ENCODE measurements at places on chromosomes 2 and 18.
A peak's percentile ranks its signal among the peaks of the same experiment; 100 is the strongest.

- DNase-seq: no peak
Observed at GRCh38 chr2:99027856-99028255, 91.8 kb upstream of the CRACDL start.

- DNase-seq: peak; percentile 68
Observed at GRCh38 chr18:77061946-77062517, 70.6 kb downstream of the MBP start.

DNA sequence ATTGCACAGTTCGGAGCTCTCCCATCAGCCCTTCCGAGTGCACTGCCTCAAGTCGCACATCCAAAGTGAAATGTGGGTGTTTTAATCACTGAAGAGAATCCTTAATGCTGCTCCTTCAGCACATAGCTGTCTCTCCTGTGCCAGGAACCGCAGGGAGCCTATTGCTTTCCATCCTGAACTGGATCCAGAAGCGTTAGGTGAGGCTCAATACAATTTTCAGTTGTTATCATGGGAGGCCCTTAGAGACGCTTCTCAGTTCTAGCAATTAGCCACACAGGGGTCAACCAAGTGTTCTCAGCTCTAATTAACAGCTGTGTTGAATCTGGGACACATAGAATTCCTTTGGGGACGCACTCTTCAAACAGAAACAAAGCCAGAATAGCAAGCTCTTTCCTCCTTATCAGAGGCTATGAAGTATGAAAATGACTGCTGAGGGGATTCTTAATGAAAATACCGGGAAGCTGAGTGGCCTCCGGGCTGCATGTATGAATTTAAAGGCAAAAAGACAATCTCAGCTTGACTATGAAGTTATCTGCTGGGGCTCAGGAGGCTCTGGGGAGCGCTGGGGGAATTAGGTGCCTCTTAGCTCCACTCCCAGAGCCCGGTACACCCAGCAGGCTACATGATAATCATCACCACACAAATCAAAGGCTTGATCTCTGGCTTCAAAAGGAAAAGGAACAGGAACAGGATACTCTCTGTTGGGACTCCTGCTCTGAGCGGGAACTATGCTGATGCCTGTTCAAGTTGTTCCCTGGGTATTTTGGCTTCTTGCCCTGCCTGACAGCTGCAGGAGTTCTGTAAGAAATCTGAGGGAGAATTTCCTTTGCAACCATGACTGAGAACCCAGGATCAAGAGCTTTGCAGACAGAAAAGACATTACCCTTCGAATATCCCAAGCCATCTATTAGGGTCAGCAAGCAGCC, 55.4 kb upstream of the NCOA1 start:
- peak; percentile 98 for DNase-seq

- DNase-seq: peak; percentile 13
Observed at GRCh38 chr2:60662781-60663180, 93.3 kb upstream of the PAPOLG start.

DNA sequence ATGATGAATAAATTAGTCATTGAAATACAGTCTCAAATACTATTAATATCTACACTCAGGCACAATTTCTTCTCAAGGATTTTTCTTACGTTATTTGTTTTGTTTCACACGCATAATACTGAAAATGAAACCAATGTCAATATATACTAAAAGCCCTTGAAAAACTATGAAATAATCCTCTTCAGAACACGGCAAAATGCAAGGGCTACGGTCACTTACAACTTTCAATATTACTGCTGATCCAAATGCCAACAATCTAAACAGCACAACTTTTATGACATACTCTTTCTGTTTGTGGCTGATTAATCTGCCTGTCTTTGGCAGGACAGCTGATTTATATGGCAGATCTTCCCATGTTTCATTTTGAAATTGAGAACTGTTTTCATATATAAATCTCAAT, 68.3 kb downstream of the LRPPRC start:
- DNase-seq: no peak

- peak; percentile 80 for DNase-seq
Observed at GRCh38 chr2:211455216-211455841, 898.9 kb downstream of the CPS1 start.

DNA sequence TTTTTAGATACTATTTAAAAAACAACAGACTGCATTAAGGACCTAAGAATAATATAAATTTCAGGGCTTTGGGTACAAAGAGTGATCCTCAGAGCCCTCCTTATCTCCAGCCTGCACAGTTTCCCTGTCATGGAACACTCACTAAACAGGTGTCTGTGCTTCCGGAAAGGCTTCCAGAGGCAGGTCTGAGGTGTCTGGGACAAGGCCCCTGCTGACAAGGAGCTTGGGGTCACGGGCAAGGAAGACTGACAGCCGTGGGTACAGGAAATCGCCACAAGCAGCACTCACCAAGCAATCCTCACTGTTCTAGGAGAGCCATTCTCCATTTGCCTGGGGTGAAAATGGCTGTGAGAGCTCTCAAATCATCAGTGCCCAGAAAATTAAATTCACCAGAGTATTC, 220.3 kb upstream of the PXDN start:
- DNase-seq: no peak

GRCh38 chr18:70280007-70280925, 8.6 kb upstream of the SOCS6 start:
- DNase-seq: no peak

DNA sequence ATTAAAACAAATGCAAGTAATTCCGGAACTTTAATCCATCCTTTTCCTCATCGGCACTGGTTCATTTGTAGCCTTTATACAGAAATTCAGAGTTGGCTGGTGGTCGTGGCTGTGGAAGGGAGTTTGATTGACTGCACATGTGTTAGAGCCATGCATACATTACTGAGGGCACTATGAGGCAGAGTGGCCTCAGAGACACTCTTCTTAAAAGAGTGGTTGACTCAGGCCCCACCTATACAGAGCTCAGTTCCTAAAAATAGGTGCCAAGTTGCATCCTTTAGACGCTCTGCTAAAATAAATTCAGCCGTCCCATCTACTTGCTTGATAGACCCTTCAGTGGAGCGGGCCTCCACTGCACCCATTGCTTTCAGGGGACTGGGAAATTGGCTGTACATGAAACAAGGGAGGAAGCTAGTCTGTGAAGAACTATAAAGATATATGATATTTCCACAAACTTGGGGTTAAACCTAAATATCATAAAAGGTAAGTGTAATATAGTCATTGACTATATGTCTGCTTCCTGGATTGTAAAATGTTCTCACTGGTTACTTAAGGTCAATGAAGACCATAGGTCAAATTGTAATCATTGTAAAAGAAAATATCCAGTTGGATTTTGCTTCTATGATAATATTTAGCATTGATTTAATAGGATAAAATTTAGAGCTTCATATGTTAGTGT, 298.9 kb downstream of the XIRP2 start:
- DNase-seq: peak; percentile 76

GRCh38 chr2:33660416-33661123, 61.5 kb upstream of the FAM98A start:
- DNase-seq: no peak

DNA sequence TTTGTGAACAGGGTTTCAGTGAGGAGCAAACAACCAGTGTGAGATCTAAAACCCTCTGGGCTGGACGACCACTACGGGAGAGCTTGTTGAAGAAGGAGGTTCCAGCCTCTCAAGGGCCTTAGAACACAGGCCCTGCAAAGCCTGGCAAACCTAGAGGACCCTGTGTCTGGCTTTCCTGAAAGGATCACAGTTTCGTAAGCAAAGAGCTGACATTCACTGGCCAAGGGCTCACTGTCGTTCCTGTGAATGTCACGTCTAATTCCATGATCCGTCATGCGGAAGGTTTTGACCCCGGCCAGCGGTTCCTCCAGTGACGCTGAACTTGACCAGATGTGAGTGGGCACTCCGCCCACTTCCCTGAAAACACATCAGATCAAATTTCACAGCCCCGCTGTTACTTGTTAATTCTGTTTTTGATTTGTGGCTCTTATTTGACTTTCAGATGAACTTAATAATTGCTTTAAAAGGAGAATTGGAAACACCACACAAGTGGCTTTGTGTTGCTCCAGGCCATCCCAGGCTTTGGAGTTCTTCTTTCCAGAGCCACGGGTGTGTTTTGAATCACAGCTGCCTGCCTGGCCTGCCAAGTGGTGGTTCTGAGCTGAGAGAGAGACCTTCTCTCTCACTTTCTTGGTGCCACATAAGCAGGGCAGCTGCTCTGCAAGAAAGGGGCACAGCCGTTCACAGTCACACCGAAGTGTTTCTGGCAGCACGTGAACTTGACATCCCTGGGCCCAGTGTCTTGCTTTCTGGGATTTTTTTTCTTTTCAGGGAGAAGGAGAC, 308.4 kb downstream of the NDUFA10 start:
- DNase-seq: peak; percentile 90

DNA sequence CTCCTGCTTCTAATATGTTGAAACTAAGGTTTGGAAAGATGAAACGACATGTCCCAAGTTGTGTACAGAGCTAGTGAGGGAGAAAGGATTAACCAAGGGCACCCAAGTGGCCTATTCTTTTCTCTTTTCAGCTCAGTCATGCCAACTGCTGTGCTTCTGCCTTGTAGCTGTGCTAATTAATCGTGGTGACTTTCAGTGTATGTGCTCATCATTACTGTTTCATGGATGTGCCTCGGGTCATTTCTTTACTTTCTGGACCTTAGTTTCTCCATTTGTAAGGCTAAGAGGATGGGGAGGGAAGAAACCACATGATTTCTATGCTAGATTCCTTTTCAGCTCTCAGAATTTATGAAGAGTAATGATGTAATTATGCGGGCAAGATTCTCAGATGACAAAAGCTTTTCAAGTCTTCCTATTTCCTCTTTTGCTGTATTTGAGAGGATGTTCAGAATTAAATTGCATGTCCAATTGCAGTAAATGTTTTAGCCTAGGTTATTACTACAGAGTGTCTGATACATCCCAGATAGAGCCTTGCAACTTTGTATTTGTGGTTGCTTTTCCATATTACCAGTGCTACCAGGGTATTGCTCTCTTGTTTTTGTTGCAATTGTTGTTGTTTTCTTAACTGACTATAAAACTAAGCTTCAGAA, 621.2 kb downstream of the CNTNAP5 start:
- no peak for DNase-seq

- DNase-seq: peak; percentile 61
Observed at GRCh38 chr2:8238521-8239230, 443.2 kb upstream of the ID2 start.

GRCh38 chr2:209905691-209906090, 96.7 kb upstream of the RPE start:
- peak; percentile 62 for DNase-seq

GRCh38 chr2:156540706-156541105, 104.5 kb downstream of the GPD2 start:
- no peak for DNase-seq

GRCh38 chr2:129758784-129759471, 220.5 kb upstream of the RAB6C start:
- peak; percentile 32 for DNase-seq

DNA sequence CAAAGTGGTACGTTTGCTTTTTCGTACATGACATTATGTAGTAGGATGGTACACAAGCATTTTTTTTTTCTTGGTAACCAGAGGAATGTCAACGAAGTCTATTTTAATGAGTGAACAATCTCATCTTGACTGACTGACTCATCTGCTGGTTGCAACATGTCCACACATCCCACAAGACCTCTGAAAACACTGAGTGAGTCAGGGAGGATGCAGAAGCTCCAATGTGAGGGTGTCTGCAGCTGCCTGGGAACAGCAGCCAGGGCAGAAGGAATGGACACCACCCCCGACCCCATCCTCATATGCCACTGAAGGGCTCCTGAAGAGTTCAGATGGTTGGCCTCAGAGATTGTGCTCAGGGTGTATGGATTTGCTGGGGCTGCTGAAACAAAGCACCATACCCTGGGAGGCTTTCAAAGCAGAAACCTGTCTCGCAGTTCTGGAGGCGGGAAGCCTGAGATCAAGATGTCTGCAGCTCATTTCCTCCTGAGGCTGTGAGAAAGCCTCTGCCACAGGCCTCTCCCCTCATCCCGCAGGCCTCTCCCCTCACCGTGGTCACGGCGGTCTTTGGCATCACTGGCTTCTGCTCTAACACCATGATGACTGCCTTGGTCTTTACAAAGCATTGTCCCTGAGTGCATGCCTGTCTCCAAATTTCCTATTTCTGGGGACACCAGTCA, 124.6 kb downstream of the LRATD1 start:
- DNase-seq: no peak

GRCh38 chr2:102294802-102295489, 16.4 kb upstream of the IL1RL1 start:
- DNase-seq: no peak

GRCh38 chr2:133576714-133577113, 8.5 kb upstream of the NCKAP5 start:
- DNase-seq: no peak

GRCh38 chr2:174485788-174486562, 854 bp downstream of the GPR155 start:
- DNase-seq: peak; percentile 66

DNA sequence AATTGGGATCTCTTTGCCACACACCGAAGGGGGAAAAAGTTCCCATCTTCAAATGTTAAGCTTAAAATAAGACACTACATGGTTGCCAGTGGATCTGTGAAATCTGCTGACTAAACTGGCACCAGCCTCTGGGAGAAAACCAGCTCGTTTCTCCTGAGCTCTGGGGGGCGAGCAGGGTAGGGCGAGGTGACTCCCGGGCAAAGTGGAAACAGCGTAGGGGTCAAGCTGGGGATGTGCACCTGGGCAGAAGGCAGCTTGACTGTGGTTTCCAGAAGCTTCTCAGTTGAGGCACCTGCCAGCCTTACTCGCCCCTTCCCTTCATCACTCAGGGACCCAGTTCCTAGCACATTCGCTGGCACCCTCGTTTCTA, 62.8 kb downstream of the SFXN5 start:
- no peak for DNase-seq

GRCh38 chr18:77160515-77160914, 27.9 kb upstream of the MBP start:
- no peak for DNase-seq

- DNase-seq: peak; percentile 57
Observed at GRCh38 chr2:27016801-27017325, 15.9 kb upstream of the TMEM214 start.

GRCh38 chr2:85188852-85189251, 55.7 kb downstream of the TCF7L1 start:
- DNase-seq: no peak

DNA sequence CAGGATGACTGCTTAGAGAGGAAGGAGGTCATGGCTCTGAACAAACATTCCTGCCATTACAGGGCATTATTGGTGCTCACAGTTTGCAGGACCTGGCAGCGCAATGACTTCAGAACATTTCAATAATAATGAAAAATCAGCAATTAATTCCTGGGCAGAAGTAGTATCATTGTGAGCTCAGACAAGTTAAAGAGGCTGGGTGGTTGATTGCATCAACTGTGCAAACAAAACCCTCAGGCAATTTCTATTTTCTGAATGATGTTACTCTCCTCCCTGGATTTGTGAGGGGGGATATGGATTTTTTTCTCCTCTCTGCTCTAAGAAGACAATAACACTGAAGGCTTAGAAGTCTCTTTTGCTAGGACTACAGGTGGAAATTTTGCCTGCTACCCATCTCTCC, 168.1 kb upstream of the TACR1 start:
- no peak for DNase-seq

- peak; percentile 5 for DNase-seq
Observed at GRCh38 chr2:209901172-209901571, 101.3 kb upstream of the RPE start.

DNA sequence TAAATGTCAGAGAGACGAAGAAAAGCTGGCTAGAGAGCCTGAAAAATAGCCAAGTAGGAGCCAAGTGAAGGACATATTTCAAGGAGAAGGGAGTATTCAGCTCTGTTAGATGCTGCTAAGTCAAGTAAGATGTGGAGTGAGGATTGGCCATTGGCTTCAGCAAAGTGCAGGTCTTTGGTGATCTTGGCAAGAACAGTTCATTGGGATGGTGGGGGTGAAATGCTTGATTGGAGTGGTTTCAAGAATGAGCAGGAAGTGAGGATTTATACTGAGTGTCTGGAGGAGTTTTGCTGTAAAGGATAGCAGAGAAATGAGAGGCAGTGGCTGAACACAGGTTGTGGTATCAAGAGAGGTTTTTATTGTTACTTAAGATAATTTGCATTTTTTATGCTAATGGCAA, 139.7 kb downstream of the PRPF40A start:
- DNase-seq: no peak
